ENCODE measurements at places on chromosomes 7 and 10.
A peak's percentile ranks its signal among the peaks of the same experiment; 100 is the strongest.

DNA sequence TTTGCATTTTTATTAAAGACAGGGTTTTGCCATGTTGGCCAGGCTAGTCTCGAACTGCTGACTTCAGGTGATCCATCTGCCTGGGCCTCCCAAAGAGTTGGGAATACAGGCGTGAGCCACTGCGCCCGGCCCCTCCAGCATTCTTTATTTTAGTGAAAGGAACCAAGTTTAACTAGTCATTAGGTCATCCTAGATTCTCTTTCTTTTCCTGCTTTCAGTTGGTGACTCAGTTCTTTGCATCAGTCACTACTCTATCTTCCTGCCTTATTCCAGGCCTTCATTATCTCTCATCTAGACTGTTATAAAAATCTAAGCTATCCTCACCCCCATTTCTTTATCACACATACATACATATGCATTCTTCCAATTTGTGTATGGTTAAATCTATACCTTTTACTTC is 63.7 kb downstream of the PRSS58 start:
- peak; percentile 35 for DNase-seq

GRCh38 chr10:49152663-49153062 is 18.8 kb upstream of the FAM170B start:
- DNase-seq: no peak

- DNase-seq: no peak
Measured at GRCh38 chr10:4196183-4196582, 411.2 kb upstream of the KLF6 start.

DNA sequence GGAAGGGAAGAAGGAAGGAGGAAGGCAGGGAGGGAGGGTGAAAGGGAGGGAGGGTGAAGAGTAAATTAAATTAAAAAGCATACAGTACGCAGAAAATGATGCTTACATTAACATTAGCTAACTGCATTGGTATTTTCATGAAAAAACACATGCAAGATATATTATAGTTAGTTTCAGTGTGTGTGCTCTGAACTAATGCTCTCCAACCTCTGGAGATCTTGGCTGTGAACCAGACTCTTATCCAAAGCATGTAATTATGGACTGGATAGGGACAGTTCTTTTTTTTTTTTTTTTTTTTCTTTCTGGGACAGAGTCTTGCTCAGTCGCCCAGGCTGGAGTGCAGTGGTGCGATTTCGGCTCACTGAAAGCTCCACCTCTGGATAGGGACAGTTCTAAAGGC is 357.0 kb downstream of the FRMD4A start:
- DNase-seq: no peak

DNA sequence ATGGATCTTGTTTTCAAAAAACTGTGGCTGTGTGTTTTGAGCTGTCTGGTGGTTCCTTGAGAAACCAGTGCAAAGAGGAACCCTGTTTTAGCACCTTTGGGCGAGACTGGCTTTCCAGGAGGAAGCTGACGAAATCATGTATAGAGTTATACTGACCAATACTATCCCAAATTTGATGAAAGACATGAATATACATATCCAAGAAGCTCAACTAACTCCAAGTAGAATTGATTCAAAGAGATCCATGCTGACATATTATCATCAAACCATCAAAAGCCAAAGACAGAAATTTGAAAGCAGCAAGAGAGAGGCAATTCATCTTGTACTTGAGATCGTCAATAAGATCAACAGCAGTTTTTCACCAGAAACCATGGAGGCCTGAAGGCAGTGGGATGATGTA is 610.7 kb downstream of the DNAJB6 start:
- DNase-seq: no peak

DNA sequence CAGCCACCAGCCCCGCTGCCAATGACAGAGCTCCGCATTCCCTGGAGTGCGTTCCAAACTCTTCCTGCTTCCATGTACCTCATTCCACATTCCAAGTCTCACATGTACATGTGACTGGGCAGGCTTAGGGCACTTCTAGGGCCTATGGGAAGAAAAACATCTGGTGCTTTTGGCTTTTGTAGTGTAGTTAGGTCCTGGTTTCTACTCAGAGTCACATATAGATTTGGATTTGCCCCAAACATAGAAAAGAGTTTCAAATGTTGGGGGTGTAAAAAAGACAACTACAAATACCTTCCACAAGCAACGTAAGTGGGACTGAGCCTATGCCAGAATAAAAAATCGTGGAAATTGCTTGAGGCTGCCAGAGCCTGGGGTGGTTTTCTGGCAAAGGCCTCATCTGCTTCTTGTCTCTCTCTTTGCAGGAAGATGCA is 84.1 kb downstream of the ZNF467 start:
- no peak for DNase-seq

DNA sequence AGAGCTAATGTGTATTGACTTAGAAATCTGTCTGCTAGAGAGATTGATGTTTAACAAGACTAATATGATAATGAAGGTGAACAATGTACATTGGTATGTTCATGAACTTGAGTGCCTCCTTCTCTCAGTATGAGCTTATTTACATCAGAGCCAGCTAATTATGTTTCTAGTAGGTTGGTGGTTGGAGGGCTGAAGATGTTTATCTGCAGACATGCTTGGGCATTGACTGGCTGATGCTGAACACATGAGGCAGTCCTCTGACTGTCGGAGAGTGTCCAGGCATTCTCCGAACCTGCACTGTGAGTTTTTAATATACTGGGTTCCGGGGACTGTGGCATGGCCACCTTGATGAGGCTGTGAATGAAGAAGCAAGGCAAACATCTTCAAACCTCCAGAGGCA is 47.5 kb downstream of the BMPER start:
- DNase-seq: peak; percentile 23

- DNase-seq: peak; percentile 75
Measured at GRCh38 chr10:86931872-86932271, 25.5 kb downstream of the MMRN2 start.

DNA sequence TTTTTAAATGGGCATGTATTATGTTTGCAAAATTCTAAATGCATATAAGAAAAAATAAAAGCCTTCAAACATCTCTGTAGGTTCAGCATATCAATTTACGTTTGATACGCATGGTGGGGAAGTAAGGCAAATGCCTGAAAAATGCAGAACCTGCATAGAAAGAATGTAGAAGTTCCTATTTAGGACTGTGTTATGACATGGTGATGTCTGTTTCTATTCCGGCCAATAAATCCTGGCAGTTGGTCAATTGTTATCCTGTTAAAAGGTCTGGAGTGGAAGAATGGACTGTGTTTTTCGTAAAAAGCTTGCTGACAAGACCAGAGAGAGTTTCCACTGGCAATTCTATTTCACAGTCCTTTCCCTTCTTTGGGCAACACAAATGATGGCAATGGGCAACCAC is 49.6 kb upstream of the CAV2 start:
- DNase-seq: no peak

Data from bronchial epithelial cell (primary cell).